ENCODE measurements at places on chromosomes 1 and 21.

DNA sequence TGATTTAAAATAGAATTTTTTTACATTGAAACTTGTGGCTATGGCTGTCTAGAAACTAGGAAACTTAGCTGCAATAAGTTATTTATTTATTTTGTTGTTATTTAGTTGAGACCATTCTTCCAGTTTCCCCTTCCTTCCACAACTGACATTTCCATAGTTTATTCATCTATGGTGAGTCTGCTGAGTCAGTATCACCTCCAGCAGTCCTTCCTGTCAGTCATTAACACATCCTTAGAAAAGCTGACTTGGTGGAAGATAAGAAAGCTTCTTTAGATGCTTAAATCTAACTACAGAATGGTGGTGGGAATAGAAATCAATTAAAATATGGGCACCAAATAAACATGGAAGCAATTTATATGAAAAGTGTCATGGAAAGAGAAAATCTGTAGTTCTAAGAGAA, 714.0 kb downstream of the RWDD3 start:
- H3K36me3 ChIP-seq, result no peaks in the 10 kb centered on the region
- no peaks in the 10 kb centered on the region for H3K27me3 ChIP-seq
- no peak for DNase-seq
- H3K4me1 ChIP-seq, result no peaks in the 10 kb centered on the region

DNA sequence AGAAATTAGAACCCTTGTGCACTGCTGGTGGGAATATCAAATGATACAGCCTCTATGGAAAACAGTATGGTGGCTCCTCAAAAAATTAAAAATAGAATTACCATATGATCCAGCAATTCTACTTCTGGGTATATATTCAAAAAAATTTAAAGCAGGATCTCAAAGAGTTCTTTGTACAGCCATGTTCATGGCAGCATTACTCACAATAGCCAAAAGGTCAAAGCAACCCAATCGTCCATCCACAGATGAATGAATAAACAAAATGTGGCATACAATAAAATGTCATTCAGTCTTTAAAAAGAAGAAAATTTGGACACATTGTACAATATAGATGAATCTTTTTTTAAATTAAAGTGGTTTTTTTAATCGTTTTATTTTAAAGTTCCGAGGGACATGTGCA, 36.3 kb upstream of the ERG start:
- H3K4me1 ChIP-seq, result no peaks in the 10 kb centered on the region
- no peak for DNase-seq
- peaks cover 17% of the 10 kb centered on the region for H3K27me3 ChIP-seq
- H3K27ac ChIP-seq, result no peak overlapping the region

DNA sequence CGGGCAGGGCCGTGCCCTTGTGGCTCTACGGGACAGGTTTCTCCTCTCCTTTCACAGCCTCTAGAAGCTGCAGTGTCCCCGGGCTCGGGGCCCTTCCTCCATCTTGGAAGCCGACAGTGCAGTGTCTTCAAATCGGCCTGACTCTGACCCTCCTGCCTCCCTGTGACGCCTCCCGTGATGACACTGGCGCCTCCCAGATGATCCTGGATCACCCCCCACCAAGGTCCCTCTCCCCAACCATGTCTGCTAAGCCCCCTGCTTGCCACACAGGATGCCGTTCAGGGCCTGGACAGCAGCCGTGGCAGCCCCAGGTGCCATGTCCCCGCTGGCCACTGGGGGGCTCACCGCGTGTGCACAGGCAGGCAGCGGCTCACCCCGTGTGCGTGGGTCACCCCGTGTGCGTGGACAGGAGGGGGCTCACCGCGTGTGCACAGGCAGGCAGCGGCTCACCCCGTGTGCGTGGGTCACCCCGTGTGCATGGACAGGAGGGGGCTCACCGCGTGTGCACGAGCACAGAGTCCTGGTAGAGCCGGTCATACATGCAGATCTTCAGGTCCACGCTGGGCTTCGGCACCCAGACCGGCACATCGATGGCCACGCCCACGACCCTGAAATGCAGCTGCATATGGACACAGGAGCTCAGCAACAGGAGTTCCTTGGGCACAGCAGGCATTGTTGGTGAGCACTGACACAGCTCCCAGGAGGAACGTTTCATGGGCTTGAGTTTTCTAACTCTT, 24.9 kb upstream of the TMEM52 start:
- DNase-seq, result peak; percentile 15
- no peak overlapping the region for H3K27ac ChIP-seq
- no peaks in the 10 kb centered on the region for H3K27me3 ChIP-seq
- H3K4me1 ChIP-seq, result no peaks in the 10 kb centered on the region
- no peaks in the 10 kb centered on the region for H3K36me3 ChIP-seq

GRCh38 chr1:110628323-110629105, 22.4 kb upstream of the KCNA2 start:
- no peak overlapping the region for H3K4me3 ChIP-seq
- H3K27me3 ChIP-seq, result no peaks in the 10 kb centered on the region
- DNase-seq, result no peak
- no peaks in the 10 kb centered on the region for H3K4me1 ChIP-seq

GRCh38 chr1:27552911-27553420, 51.0 kb downstream of the AHDC1 start:
- peaks cover 3% of the 10 kb centered on the region for H3K36me3 ChIP-seq
- H3K4me3 ChIP-seq, result no peak overlapping the region
- DNase-seq, result no peak
- H3K27ac ChIP-seq, result no peak overlapping the region
- H3K27me3 ChIP-seq, result no peaks in the 10 kb centered on the region
- peaks cover 18% of the 10 kb centered on the region for H3K4me1 ChIP-seq

GRCh38 chr1:165927169-165927568, 99.8 kb downstream of the UCK2 start:
- H3K27ac ChIP-seq, result no peak overlapping the region
- H3K4me1 ChIP-seq, result no peaks in the 10 kb centered on the region
- no peak overlapping the region for H3K4me3 ChIP-seq

GRCh38 chr1:36609241-36610027, 126.7 kb upstream of the CSF3R start:
- DNase-seq, result no peak
- no peaks in the 10 kb centered on the region for H3K27me3 ChIP-seq
- H3K4me3 ChIP-seq, result no peak overlapping the region
- H3K36me3 ChIP-seq, result no peaks in the 10 kb centered on the region
- no peaks in the 10 kb centered on the region for H3K4me1 ChIP-seq
- H3K27ac ChIP-seq, result no peak overlapping the region

DNA sequence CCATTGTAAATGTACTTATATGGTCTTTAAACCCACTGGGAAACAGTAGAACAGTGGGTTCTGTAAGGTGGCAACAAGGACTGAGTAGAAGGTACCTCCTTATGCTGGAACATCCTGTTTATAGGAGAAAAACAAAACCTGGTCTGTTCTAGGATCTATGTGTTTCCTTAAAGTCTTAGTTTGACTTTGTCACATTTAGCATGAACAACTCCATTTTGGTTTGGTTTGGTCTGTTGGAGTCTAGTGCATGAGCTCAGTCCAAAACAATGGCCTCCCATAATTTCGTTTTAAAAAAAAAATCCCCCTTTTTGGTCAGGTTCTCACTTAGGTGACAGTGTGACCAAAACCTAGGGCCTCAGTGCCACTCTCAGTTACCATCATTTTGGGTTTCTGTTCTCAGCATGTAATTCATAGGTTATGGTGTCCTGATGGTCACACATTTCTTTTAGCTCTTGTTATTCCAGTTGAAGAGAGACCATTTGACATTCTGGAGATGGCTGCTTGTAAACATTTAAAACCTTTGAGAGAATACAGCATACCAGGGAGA, 66.4 kb upstream of the IL12RB2 start:
- H3K4me3 ChIP-seq, result no peak overlapping the region
- no peaks in the 10 kb centered on the region for H3K36me3 ChIP-seq
- H3K4me1 ChIP-seq, result no peaks in the 10 kb centered on the region
- no peak overlapping the region for H3K27ac ChIP-seq

DNA sequence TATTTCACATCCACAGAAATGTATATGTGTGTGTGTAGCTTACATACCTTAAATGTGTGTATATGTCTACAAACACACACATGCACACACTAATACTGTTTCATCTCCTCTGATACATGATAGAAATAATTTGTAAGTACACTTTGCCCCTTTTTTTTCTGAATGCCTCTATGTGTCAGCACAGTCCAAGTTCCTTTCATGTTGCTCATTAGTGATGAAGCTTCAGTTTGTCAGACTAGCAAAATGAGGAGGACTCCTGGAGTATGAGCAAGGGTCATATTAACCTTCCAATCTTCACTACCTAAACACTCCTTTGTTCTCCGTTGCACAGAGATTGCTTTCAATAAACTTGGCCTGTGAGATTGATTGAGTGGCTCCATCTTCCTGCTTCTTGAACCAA, 935.4 kb downstream of the MRPL39 start:
- no peak overlapping the region for H3K27ac ChIP-seq
- no peaks in the 10 kb centered on the region for H3K27me3 ChIP-seq
- H3K4me1 ChIP-seq, result no peaks in the 10 kb centered on the region
- no peak for DNase-seq
- H3K36me3 ChIP-seq, result no peaks in the 10 kb centered on the region
- no peak overlapping the region for H3K4me3 ChIP-seq

DNA sequence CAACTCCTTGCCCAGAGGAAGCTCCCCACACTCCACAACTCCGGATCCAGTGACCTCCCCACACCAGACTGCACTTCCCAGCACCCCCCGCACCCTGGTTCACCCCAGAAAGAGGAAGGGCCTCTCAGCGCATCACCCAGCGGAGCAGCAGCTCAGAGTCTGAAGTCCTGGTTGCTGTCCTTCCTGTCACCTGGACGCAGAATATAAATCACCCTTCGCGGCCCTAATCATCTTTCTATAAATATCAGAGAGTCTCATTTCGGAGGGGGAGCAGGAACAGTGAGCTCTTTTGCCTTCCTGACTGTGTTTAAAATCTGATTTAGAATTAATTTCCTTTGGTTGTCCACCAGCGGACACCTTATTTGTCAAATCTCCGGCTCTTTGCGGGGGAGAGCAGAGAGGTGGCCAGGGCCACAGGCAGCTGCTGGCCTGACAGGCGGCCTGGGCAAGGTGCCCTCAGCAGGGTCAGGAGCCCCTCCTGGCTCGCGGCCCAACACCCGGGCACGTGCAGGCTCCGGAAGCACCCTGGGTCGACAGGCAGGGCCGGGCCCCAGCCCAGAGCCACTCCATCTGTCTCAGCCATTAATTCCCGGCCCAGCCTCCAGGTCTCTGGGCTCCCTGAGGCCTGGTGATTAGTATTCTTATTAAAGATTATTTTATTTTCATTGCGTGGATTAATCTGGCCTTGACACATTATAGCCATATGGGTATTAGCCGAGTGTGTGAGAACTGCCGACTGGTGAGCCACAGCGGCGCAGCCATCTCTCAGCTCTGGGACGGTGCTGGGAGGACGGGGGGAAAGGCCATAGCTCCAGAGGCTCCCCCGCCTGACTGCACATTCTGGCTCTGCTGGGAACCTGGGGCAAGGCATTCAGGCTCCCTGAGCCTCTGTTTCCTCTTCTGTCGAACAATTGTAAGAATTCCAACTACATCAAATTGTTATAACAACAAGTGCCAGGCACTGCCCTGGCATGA, 19.7 kb downstream of the EPHA8 start:
- H3K27me3 ChIP-seq, result peaks cover 21% of the 10 kb centered on the region
- no peaks in the 10 kb centered on the region for H3K36me3 ChIP-seq
- H3K4me3 ChIP-seq, result no peak overlapping the region
- no peaks in the 10 kb centered on the region for H3K4me1 ChIP-seq

GRCh38 chr1:16153096-16153998, 2.5 kb downstream of the EPHA2 start:
- DNase-seq, result no peak
- H3K27ac ChIP-seq, result peak overlapping the region; percentile 70
- peaks cover 61% of the 10 kb centered on the region for H3K4me1 ChIP-seq
- peak overlapping the region; percentile 91 for H3K4me3 ChIP-seq
- no peaks in the 10 kb centered on the region for H3K27me3 ChIP-seq

GRCh38 chr1:30538226-30538992, 185.0 kb downstream of the MATN1 start:
- no peaks in the 10 kb centered on the region for H3K27me3 ChIP-seq
- H3K4me1 ChIP-seq, result no peaks in the 10 kb centered on the region
- DNase-seq, result no peak
- no peaks in the 10 kb centered on the region for H3K36me3 ChIP-seq

DNA sequence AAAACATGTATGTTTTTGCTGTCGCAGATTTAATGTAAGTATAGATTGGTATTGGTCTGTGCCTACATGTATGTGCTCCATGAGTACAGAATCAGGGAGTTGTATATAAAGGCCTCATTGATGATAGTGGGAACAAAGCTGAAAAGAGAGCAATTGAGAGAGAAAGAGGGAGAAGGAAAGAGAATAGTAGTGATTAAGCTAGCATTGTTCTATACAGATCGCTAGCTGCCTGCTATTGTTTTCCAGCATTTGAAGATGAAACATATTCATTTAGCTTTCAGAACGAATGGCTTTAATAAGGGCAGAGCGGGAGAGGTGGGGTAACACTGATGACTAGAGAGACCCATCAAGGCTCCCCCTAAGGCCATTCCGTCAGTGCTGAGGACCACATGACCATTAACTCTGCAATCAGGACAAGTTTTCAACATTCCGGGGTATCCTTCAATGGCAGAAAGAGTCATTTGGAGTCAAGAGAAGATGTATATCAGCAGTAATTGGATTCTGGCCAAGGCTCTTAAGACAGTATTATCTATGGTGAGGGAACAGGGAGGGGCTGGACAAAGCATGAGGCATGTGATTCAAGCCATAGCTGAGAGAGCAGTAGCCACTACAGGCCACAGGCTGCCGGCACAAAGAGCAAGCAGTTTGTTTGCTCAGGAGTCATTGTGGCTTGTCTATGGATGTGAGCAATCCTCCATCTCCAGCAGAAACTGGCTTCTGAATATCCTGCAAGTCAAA, 176.5 kb downstream of the PBX1 start:
- peak; percentile 63 for DNase-seq
- peaks cover 13% of the 10 kb centered on the region for H3K4me1 ChIP-seq
- no peaks in the 10 kb centered on the region for H3K27me3 ChIP-seq
- no peak overlapping the region for H3K4me3 ChIP-seq
- no peaks in the 10 kb centered on the region for H3K36me3 ChIP-seq
- no peak overlapping the region for H3K27ac ChIP-seq

GRCh38 chr1:150210091-150210490, 25.8 kb downstream of the ANP32E start:
- H3K4me3 ChIP-seq, result no peak overlapping the region
- no peak for DNase-seq
- no peak overlapping the region for H3K27ac ChIP-seq
- H3K4me1 ChIP-seq, result no peaks in the 10 kb centered on the region
- no peaks in the 10 kb centered on the region for H3K27me3 ChIP-seq

- H3K4me3 ChIP-seq, result no peak overlapping the region
- no peaks in the 10 kb centered on the region for H3K36me3 ChIP-seq
- H3K27me3 ChIP-seq, result no peaks in the 10 kb centered on the region
- DNase-seq, result peak; percentile 85
- H3K4me1 ChIP-seq, result no peaks in the 10 kb centered on the region
Measured at GRCh38 chr1:59414406-59415133, 117.7 kb downstream of the FGGY start.

- no peaks in the 10 kb centered on the region for H3K36me3 ChIP-seq
- no peaks in the 10 kb centered on the region for H3K27me3 ChIP-seq
- H3K4me3 ChIP-seq, result peak overlapping the region; percentile 56
- H3K27ac ChIP-seq, result no peak overlapping the region
Measured at GRCh38 chr1:65266476-65266875, 42.9 kb upstream of the DNAJC6 start.

- no peak overlapping the region for H3K4me3 ChIP-seq
- H3K36me3 ChIP-seq, result peaks cover 14% of the 10 kb centered on the region
- no peak for DNase-seq
- H3K4me1 ChIP-seq, result no peaks in the 10 kb centered on the region
Measured at GRCh38 chr1:113769601-113769970, 10.3 kb upstream of the PHTF1 start.

Data from astrocyte (in vitro differentiated cells and primary cell).